ENCODE measurements at places on chromosomes 2 and 18.

DNA sequence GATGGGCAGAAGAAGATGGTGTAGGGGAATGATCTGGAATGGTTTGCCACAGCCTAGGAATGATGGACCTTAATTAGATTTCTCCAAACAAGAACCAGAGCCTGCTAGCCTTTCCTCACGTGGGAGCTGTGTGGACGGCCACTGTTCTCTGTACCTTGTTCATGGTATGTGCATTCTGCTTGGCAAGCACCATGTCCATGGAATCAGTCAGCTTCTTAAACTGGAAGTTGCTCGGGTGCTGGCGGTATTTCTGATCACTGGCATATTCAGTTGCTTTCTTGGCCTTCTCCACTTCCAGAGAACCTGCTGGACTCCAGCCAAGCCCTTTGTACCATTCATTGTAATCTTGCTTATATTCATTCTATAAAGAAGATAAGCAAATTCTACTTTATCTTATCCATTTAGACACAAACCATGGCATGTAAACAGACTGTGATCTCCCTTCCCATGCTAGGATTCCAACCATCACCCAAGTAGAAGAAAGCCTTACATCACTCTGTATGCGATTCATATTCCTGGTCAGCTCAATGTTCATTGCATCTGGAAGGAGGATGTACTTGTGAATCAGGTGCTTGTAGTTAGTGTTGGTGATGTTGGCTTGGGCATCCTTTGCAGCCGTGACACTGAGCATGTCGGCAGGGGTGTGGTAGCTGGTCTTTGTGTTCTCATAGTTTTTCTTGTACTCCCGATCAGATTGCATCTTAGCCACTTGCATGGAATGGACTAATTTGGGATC is 78.4 kb downstream of the NEB start:
- DNase-seq = no peak

GRCh38 chr2:217794133-217794986 is 208.4 kb downstream of the TNS1 start:
- no peak for DNase-seq

GRCh38 chr2:139480161-139480650 is 700.0 kb upstream of the NXPH2 start:
- no peak for DNase-seq

- DNase-seq = no peak
Observed at GRCh38 chr18:21930177-21930576, 189.6 kb downstream of the MIB1 start.

GRCh38 chr18:71237641-71238040 is 948.8 kb downstream of the SOCS6 start:
- DNase-seq = no peak

DNA sequence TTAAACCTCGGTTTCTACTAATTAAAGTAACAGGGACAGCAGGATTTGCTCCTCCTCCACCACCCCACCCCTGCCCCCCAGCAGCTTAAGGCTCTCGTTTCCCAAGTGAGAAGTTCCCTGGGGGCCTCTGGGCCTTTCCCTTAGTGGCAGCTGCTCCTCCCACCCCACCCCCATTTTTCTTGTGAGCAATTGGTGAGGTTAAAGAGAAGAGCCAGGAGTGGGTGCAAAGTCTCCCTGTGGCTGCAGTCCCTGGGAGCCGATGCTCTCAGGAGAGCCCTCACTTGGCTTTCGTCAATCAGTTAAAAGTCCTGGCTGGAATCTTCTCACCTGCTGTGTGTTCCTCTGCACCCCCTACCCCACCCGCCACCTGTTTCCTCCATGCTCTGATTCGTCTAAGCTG is 48.7 kb upstream of the AGAP1 start:
- DNase-seq = no peak

DNA sequence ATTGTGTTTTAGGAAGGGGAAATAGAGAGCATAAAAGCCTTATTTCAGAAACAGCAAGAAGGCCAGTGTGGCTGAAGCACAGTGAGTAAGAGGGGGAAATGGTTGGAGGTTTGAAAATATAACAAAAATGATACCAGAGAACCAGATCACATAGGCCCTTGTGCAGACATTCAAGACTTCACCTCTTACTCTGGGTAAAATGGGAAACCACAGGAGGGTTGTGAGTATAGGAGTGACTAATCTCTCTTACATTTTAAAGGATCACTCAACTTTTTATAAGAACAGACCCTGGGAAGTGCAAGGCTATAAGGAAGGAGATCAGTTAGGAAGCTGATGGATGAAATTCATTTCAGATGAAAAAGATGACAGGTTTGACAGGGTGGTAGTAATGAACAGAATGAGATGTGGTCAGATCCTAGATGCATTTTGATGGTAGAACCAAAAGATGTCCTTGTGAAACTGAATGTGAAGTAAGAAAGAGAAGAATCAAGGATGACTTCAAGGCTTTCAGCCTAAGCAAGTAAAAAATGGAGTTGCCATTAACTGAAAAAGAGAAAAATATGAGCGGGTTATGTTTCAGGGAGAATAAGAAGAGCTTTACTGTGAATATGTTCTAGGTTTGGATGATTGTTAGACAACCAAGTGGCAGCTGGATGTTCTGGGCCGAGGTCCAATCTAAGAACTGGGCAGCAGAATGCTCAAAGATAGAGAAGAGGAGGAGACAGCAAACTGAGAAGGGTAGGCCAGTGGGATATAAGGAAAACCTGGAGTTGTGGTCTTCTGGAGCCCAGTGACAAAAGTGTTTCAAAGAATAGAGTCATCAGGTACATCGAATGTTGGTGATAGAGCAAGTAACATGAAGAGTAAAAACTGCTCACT is 65.1 kb downstream of the USP40 start:
- no peak for DNase-seq

DNA sequence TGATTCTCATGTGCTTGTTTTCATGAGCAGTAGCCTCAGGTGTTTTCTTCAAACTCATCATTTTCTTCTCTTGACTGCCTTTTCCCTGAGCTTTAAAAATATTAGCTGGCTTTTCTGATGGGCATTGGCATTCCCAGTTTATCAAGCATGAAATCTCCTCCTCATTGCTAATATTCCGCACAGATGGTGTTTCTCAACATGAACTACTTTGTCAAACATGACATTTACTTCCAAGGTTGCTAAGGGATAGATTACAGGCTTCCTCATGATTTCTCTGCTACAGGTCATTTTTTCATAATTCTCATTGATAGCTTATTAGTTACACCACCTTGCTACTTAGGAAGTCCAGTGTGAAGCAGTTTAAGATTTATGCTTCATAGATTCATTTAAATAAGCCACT is 1116.9 kb upstream of the CNTNAP5 start:
- no peak for DNase-seq

GRCh38 chr2:33496150-33496549 is 19.7 kb downstream of the RASGRP3 start:
- DNase-seq = no peak

- DNase-seq = no peak
Observed at GRCh38 chr2:106058469-106059137, 135.5 kb downstream of the UXS1 start.

GRCh38 chr18:3877678-3878077 is 427.7 kb downstream of the TGIF1 start:
- peak; percentile 17 for DNase-seq

GRCh38 chr2:3022841-3023372 is 354.7 kb downstream of the EIPR1 start:
- no peak for DNase-seq

DNA sequence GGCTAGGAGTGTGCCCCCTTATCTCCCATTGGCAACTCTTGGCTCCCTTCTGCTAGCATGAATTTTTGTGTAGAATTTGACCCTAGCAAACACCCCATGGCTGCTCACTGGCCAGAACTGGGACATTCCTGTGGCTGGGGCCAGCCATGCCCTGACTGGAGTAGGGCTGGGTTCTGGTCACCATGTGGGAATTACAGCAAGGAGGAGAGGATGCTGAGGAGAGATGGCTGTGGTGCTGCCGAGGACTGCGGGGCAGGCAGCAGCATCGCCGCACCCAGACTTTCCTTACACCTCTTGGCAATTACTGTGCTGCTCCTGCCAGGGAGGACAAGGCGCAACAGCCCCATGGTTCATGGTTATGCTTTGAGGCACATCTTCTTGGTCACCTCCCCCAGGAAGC is 12.7 kb downstream of the KCNF1 start:
- no peak for DNase-seq

- no peak for DNase-seq
Observed at GRCh38 chr2:59752071-59752470, 801.4 kb downstream of the BCL11A start.

GRCh38 chr2:99812426-99812825 is 322.6 kb upstream of the REV1 start:
- DNase-seq = no peak

GRCh38 chr2:47237375-47238334 is 82.5 kb upstream of the STPG4 start:
- no peak for DNase-seq

- no peak for DNase-seq
Observed at GRCh38 chr2:232085826-232086425, 124.4 kb downstream of the DIS3L2 start.

DNA sequence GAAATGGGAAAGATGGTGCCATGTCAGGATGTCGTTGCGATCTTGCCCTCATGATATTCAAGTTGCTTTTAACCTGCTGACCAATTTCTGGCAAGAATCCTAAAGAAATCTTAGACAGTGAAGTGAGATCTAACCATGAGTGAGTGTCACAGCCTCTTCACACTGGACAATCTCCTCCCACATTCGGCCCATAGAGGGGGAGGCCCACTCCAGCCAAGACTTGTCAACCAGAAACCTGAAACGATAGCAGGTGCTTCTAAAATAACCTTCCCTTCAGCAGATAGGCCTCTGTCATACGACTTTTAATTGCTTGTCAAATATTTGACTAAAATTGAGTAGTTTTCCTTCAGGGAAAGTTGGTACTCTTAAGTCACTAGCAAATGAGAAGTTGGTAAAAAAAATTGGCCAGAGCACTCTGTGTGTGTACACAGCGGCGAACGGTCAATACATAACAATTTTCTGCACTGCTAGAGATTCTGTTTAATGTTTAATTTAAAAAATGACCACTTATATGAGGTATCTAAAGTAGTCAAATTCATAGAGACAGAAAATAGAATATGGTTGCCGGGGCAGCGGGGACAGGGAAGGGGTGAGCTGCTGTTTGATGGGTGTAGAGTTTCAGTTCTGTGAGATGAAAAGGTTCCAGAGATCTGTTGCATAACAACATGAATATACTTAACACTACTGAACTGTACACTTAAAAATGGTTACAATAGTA is 110.2 kb downstream of the VAPA start:
- no peak for DNase-seq

DNA sequence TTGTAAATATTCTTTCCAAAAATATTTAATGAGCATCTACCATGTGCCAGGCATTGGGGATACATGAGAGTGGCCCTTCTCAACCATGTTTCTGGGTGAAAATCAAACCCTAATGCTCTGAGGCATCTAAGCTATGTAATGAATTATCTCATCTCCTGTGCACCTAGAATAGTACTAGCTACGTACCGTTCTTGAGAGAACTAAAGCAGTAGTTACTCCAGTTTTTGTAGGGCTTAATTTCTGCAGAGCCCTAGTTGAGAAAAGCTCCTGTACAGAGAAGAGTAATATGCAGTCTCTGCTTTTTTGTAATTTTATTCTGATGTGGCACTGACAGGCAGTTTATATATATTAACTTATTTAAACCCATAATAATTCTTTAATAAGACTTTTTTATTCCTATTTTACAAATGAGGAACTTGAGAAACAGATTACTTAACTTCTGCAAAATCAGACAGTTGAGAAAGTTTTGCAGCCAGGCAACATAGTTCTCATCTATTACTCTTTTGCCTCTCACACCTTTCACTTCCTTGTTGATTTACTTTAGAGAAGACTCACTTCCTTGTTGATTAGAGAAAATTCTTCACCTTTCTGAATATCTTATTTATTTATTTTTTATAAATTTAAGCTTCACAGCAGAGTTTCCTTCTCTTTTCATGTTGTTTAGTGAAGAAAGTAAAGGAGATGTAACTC is 3.1 kb downstream of the SPOPL start:
- DNase-seq = no peak

DNA sequence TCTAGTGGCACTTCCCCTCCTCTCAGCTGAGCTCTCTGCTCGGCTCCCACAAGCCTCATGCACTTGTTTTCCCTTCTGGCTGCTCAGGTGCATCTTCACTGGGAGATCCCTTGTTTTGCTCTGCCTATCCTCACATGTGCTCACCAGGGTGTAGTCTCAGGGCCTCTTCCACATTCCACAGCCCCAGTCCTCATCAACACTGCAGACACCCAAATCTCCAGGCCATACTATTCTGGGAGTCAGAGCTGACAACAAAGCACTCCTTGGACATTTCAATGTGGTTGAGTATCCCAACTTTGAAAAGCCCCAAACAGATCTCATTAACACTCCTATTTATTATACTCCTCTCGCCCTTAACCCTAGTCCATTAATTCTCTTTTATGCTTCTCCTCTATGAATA is 71.3 kb downstream of the CCDC93 start:
- DNase-seq = no peak

Data from CD4-positive, alpha-beta T cell treated with Interferon alpha-2 for 1 hour (primary cell).